HTR-8/SVneo (cell line): ENCODE measurements at places on chromosomes 2 and 18.

GRCh38 chr18:79718878-79719477 is 39.4 kb downstream of the CTDP1 start:
- no peak for DNase-seq

DNA sequence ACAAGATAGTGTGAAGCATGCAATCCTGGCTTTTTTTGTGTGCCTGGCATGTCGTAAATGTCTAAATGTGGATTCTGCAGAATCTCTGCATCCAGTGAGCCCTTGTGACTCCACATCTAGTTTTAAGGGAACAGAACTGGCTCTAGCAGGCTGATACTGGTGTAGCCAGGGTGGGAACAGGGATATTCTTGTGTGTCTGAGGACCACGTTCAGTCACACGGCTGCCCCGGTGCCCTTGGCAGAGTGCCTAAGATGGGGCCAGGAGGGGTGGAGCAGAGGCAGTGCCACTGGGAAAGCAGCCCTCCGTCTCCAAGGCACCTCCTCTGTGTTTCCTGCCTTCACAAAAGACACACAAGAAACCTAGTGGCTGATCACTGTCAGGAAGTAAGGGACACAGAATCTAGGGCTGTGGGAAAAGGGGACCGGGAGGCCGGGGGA is 91.5 kb upstream of the PARD3B start:
- no peak for DNase-seq

GRCh38 chr18:35215026-35215425 is 25.8 kb upstream of the ZNF397 start:
- no peak for DNase-seq

DNA sequence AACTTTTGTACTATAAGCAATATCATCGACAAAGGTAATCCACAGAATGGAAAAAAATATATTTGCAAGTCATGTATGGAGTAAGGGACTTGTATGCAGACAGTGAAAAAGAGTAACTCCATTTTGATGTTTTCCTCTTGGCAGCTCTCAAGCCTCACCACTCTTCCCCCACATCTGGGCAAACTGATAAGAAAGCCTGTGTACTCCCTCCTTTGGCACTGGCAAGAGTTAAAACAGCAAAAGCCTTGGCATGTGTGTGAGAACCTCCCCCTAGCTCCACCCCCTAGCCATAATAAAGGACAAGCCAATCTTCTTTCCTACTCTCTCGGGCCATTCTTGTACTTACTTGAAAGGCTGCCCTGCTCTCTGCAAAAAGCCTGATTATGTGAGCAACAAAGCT is 335.2 kb downstream of the LRATD1 start:
- DNase-seq = no peak

- peak; percentile 24 for DNase-seq
These were observed 19.5 kb downstream of the G6PC2 start for GRCh38 chr2:168920504-168921157.

GRCh38 chr2:206983161-206983859 is 44.0 kb downstream of the CPO start:
- no peak for DNase-seq

- peak; percentile 90 for DNase-seq
These were observed 52.9 kb downstream of the SCG2 start for GRCh38 chr2:223549215-223549614.

- no peak for DNase-seq
These were observed 56.6 kb downstream of the BMPR2 start for GRCh38 chr2:202432776-202433175.

GRCh38 chr2:36869606-36870005 is 96.7 kb downstream of the STRN start:
- DNase-seq = no peak

GRCh38 chr2:199606193-199606780 is 148.5 kb upstream of the SATB2 start:
- DNase-seq = no peak

DNA sequence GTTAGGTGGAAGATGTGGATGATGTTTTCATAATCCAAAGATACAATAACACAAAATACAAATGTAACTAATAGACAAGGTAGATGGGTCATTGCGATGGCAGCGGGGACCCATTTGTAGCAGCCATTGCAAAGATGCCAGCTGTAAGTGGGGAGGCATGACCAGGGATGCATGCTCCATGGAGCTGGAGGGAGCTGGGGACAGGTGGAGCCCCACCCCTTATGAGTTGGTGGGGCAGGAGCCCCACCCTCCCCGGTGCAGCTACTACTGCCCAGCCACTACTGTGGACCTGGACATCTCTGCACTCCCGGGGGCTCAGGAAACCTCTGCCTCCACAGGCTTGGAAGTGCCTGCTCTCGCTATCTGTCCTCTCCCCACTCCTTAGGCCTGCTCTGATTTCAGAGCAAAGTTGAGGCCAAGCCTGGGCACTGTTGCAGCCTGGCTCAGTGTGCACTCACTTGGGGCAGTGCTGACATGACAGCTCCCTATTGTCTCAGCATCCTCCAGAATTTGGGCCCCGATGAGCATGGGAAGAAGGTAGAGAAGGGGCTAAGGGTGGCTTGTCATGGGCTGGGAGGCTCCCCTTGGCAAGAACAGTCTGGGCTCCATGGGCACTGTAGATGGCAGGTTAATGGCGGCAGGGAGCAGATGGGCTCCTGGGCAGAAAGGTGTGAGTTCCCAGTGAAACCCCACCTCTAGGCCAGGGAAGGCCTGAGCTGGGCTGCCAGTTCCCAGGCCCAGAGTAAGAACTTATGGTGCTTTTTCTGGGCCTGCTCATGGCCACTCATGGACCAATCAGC is 81.1 kb downstream of the ZNF804A start:
- DNase-seq = no peak

GRCh38 chr18:60686142-60686541 is 313.6 kb upstream of the MC4R start:
- no peak for DNase-seq

DNA sequence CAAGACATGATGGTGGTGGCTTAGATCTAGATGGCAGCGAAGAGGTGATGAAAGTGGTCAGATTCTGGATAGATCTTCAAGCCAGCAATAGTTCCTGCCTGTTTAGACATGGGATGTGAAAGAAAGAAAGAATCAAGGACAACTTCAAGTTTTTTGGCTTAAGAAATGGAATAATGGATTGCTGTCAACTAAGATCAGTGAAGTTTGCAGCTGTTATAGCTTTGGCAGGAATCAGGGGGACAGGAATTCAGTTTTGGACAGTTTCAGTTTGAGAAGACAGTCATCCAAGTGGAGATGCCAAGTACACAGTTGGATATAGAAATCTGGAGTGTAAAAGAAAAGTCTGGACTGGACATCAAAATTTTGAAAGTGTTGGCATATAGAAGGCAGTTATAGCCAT is 283.7 kb upstream of the PKDCC start:
- DNase-seq = no peak

DNA sequence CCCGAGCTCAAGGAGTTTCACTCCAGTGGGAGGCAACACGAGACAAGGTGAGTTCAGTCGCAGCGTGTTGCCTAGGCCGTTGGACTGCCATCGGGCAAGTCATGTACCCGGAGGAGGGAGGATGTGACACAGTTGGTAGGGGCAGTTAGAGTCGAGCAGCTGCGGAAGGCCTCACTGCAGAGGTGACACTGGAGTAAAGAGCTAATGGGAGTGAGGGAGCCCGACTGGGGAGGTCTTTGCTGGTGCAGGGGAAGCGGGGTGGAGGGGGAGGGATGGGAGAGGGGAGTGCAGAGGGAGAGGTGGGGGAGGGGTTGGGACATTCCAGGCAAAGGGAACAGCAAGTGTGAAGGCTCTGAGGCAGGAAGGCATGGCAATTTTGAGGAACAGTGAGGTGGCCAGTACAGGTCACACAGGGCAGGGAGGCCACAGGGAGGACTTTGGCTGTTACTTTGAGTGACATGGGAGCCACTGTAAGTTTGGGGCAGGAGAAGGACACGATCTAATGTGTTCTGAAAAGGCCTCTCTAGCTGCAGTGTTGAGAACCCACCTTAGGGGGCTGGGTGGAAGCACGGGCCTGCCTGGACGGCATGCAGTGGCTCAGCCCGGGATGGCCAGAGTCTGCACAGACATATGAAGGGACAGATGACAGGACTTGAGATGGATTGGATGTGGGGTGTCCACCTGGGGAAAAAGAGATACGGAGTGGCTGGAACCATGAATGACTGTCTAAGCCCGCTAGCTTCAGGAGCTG is 61.1 kb downstream of the KCNF1 start:
- DNase-seq = no peak

- no peak for DNase-seq
These were observed 250.8 kb upstream of the ZEB2 start for GRCh38 chr2:144770616-144771230.

GRCh38 chr2:156517419-156517818 is 81.2 kb downstream of the GPD2 start:
- DNase-seq = no peak

DNA sequence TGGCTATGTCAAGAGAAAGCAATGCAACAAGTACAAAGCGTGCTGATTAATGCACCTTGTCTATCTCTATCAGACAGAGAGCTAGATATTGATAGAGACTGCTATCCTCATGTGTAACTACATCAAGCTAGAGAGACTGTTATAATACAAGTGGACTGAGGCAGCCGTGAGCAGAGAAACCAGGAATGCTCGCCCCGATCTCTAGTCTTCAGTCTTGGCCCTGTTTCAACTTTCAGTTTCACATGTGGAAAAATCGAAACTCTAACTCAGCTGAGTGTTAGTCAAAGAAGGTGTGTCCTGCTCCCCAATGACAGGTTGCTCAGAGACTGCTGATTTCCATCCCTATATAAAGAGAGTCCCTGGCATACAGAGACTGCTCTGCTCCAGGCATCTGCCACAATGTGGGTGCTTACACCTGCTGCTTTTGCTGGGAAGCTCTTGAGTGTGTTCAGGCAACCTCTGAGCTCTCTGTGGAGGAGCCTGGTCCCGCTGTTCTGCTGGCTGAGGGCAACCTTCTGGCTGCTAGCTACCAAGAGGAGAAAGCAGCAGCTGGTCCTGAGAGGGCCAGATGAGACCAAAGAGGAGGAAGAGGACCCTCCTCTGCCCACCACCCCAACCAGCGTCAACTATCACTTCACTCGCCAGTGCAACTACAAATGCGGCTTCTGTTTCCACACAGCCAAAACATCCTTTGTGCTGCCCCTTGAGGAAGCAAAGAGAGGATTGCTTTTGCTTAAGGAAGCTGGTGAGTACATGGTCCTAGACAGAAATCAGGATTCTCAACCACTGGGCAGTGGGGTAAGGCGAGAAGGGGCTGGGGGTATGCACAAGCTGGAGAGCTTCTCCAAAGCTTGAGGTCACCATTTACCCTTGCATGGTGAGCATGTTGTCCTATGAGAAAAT is at the start of gene RSAD2:
RSAD2 (plus strand) TSS at position 376 of the 903 bp plus-strand sequence; CDS start at position 400, 24 bp downstream.
- no peak for DNase-seq

DNA sequence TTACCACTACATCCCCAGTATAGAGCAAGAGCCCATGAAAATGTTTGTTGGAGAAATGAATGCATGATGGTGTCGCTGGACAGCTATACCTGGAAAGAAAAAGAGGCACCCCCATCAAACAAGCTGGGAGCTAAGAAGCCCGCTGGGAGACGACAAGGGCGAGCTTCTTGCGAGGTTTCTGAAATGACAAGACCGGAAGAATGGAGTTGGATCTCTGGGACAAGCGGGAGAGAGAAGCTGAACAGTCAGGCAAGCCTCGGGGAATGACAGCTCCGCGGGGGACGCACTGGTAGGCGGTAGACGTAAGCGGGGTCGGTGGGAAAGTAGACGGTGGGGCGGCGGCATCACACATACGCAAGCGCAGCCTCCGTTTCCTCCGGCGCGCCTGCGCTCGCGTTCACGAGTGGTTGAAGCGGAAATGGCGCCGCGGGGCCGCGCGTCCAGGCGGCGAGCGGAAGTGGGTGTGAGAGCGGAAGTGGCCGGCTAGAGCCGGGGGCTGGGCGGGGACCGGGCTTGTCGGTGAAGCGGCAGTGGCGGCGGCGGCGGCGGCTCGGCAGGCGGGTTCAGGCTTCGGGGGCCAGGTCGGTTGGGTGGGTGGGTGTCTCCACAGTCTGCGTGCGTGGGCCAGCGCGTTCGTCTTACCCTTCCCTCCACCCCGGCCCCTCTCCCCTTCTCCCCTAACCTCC is at the start of gene ARPC2:
ARPC2 (plus strand) TSS at position 516 of the 686 bp plus-strand sequence. CDS start 282 bp downstream, outside the sequence.
- peak; percentile 90 for DNase-seq

- no peak for DNase-seq
These were observed 110.8 kb downstream of the MCFD2 start for GRCh38 chr2:46804794-46805193.

DNA sequence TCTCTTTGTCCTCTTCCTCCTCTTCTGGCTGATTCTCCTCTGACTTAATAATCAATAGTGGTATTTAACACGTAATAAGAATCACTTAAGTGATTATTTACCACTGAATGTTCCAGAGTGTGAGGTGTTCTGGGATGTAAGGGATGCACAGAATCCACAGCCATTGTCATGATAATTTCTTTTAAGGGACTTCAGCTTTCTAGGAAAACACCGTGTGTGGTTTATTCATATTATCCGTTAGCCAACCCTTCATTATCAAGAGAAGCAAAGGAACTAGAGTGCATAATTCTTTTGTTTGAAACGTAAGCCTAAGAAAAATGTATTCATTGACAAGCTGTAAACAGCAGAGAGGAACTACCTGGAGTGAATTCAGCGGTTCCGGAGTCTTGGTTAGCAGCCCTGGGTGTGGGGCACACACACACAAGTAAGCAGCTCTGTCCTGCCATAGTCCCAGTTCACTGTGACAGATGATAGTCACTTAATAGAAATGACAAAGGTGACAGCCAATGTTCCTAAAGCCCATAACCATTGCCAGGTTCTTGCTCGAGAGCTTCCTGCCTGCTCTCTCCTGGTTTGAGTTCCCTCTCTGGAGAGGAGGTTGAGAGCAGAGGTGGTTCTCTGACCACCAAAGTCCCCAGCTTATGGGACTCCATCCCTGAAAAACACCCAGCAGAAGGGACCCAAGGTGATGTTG is 101.9 kb downstream of the ACOXL start:
- DNase-seq = no peak

DNA sequence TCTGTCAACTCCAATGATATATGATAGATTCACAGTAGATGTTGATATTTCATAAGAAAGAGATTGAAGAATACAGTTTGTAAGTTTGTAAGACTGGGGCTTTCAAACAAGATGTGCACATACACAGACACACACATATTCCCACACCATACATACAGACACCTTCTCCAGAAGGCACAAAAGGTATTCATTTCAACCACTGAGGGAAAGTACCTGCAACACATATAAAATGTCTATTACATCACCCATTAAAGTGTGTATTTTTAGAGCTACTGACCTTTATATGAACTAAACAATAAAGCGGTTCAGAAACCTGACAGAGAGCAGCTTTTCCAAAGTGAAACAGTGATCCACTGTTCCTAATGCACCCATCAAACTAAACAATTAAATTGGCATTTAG is 53.3 kb downstream of the CCDC148 start:
- DNase-seq = no peak

- DNase-seq = peak; percentile 32
These were observed at the start of gene PLA2R1 for GRCh38 chr2:160062292-160063005. Gene PLA2R1 (minus strand): TSS chr2:160062615. CDS start chr2:160062403, 212 bp downstream.

DNA sequence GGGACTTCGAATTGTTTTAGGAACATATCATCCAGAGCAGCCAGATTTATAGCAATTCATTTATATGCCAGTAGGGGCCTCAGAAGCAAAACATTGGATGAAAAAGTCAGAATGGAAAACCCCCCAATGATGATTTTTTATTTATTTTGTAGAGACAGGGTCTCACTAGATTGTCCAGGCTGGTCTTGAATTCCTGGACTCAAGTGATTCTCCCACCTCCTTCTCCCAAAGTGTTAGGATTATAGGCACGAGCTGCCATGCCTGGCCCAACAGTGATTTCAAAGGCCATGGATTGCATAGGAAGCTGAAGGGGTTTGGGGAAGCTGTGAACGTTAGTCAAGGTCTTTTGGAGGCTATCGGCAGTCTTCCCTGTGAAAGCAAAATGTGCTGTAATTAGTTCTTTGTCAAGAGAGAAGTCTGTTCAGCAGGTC is 21.9 kb upstream of the MCFD2 start:
- DNase-seq = no peak

GRCh38 chr2:235378246-235378645 is 115.6 kb upstream of the AGAP1 start:
- no peak for DNase-seq

- DNase-seq = no peak
These were observed 119.0 kb upstream of the SLC38A11 start for GRCh38 chr2:165074323-165074722.
